Bronchial smooth muscle cell (primary cell): ENCODE measurements at places on chromosomes 7 and 10. TPM values are rescaled to one million over a fixed set of nuclear protein-coding genes. Genes with fewer than 3 reads are reported as not detected.

Gene ZC3HAV1
- 17.7 and 21.4 TPM in 2 replicates for total RNA-seq

Gene VPS41
- total RNA-seq, result 62.1 and 76.8 TPM in 2 replicates

Gene LDB3
- under 0.01 and 0.09 TPM in 2 replicates for total RNA-seq

Gene SEMA4G
- total RNA-seq, result 0.43 and 1.6 TPM in 2 replicates

Gene CXCL12
- 54.7 and 125 TPM in 2 replicates for total RNA-seq

Gene ATOH7
- not detected in 2 replicates for total RNA-seq

Gene TAS2R4
- total RNA-seq, result 0.79 and 1.3 TPM in 2 replicates

Gene SEMA3D
- 0.95 and 4.0 TPM in 2 replicates for total RNA-seq

Gene UPK3B
- 0.32 TPM in 1 of 2 replicates, not detected in the other for total RNA-seq

Gene TRIM73
- total RNA-seq, result 0.94 and 1.1 TPM in 2 replicates

Gene FGFBP3
- total RNA-seq, result 0.17 and 0.47 TPM in 2 replicates

Gene ADAM8
- 1.7 and 2.4 TPM in 2 replicates for total RNA-seq

Gene NEUROG3
- not detected in 2 replicates for total RNA-seq

Gene AKR1B15
- not detected in 2 replicates for total RNA-seq

Gene NPY
- total RNA-seq, result not detected in 2 replicates

Gene CFAP70
- 1.4 and 2.1 TPM in 2 replicates for total RNA-seq

Gene NKX2-3
- total RNA-seq, result not detected in 2 replicates
